Activated T-helper 1 cell treated with anti-CD3 and anti-CD28 coated beads, Interleukin-2, amount 50 U/mL, for 16 hours (primary cell): ENCODE measurements at places on chromosomes 13 and 19.

- DNase-seq: no peak
Measured at GRCh38 chr19:29609636-29610035, 3.6 kb downstream of the POP4 start.

DNA sequence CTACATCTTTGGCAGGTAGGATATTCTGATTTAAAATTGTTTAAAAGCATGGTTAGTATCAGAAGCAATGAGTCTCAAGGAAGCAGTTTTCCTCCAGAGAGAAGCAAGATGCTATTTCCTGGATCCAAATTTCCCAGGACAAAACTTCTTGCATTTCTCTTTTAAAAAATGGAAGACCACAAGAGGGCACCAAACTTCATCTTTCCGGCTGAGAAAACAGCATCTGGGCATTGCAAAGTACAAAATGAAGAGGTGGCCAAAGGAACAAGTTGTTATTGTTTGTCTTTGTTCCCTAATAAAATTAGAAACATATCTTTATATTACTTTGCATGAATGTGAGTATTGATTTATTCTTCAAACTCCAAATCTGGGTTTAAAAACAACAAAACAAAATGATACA lies 60.0 kb upstream of the LRCH1 start:
- no peak for DNase-seq

DNA sequence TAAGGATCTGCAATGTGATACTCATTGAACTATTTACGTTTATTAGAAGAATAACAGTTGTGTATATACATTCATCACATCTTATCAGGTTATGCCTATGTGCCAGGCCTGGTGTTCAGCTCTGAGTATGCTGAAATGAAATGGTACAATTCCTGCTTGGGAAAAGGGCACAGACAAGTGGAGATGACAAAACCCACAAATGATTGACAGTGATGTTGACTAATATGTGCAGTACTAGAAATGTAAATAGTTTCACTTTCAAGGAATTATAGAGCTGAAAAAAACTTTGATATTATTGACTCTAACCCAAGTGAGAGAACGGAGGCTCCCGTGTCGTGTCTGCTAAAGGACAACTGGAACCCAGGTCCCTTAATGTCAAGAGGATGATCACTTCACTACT lies 386.8 kb upstream of the DACH1 start:
- DNase-seq: no peak

- DNase-seq: no peak
Measured at GRCh38 chr19:53010494-53010893, 3.2 kb upstream of the ERVV-1 start.

GRCh38 chr19:33387351-33388230 lies 14.1 kb downstream of the CEBPG start:
- no peak for DNase-seq

GRCh38 chr13:41905600-41906254 lies 55.2 kb downstream of the VWA8 start:
- DNase-seq: no peak

- DNase-seq: no peak
Measured at GRCh38 chr19:55041627-55042343, 3.7 kb upstream of the GP6 start.

- DNase-seq: no peak
Measured at GRCh38 chr19:51204321-51204720, 20.6 kb upstream of the CD33 start.

GRCh38 chr13:110572778-110573118 lies 11.2 kb upstream of the RAB20 start:
- DNase-seq: no peak

DNA sequence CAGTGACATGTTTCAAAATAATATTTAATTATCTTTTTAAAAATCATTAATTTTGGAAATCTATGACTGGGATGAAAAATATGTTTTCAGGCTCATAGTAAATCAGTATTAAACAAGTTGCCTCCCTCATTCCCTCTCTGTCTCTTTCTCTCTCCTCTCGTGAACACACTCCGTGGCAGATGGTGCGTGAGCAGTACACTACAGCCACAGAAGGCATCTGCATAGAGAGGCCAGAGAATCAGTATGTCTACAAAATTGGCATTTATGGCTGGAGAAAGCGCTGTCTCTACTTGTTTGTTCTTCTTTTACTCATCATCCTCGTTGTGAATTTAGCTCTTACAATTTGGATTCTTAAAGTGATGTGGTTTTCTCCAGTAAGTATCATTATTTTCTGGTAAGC lies 22.7 kb downstream of the SGCG start:
- DNase-seq: no peak

- DNase-seq: no peak
Measured at GRCh38 chr13:80134346-80134745, 206.6 kb downstream of the SPRY2 start.
